ENCODE measurements at places on chromosomes 12 and 14.

- no peak for DNase-seq
Observed at GRCh38 chr14:91338379-91338778, 79.2 kb downstream of the CCDC88C start.

GRCh38 chr12:89087149-89087825 is 265.0 kb downstream of the DUSP6 start:
- DNase-seq: no peak

GRCh38 chr12:97404543-97404942 is 58.1 kb upstream of the RMST start:
- peak; percentile 23 for DNase-seq

GRCh38 chr14:105418269-105419194 is 1.1 kb upstream of the MTA1 start:
- no peak for DNase-seq

- no peak for DNase-seq
Observed at GRCh38 chr14:69711881-69712560, 54.9 kb upstream of the SRSF5 start.

- no peak for DNase-seq
Observed at GRCh38 chr14:96215452-96216244, 11.0 kb downstream of the BDKRB2 start.
